ENCODE measurements at places on chromosomes 1 and 21. TPM values are rescaled to one million over a fixed set of nuclear protein-coding genes. Genes with fewer than 3 reads are reported as not detected.
A peak's percentile ranks its signal among the peaks of the same experiment; 100 is the strongest.

CLCA2 gene
- total RNA-seq, result 4.1 TPM

RALGPS2 gene
- total RNA-seq, result 27.2 TPM

LMOD1 gene
- total RNA-seq, result 27.5 TPM

SERPINC1 gene
- total RNA-seq, result not detected

CELF3 gene
- total RNA-seq, result 1.2 TPM

- H3K27me3 ChIP-seq, result no peaks in the 10 kb centered on the region
- peaks cover 12% of the 10 kb centered on the region for H3K4me1 ChIP-seq
- no peak overlapping the region for H3K4me3 ChIP-seq
- H3K27ac ChIP-seq, result no peak overlapping the region
- peaks cover 12% of the 10 kb centered on the region for H3K36me3 ChIP-seq
Observed at GRCh38 chr1:205270764-205271163, 43.0 kb downstream of the TMCC2 start.

DNA sequence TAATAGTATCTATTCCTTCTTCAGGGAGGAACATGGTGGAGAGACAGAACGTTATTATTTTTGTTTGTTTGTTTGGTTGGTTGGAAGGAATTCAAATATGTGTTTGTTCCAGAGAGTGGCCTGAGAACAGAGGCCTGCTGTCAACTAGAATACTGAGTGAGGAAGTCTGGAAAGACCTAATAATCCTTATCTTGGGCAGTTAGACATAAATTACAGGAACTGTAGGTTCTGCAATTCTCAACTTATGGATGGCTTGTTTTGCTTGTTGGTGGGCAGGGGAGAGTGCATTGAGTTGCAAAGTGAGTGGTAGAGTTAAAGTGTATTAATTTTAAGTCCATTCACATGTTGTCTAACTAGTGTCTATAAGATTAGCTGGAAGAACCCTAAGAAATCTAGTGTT is 197.6 kb downstream of the BACH1 start:
- no peaks in the 10 kb centered on the region for H3K36me3 ChIP-seq
- no peaks in the 10 kb centered on the region for H3K4me1 ChIP-seq
- H3K4me3 ChIP-seq, result no peak overlapping the region
- no peak overlapping the region for H3K27ac ChIP-seq
- H3K27me3 ChIP-seq, result no peaks in the 10 kb centered on the region
- DNase-seq, result no peak

- DNase-seq, result no peak
- no peak overlapping the region for H3K27ac ChIP-seq
- H3K27me3 ChIP-seq, result no peaks in the 10 kb centered on the region
Observed at GRCh38 chr1:115237507-115237906, 100.5 kb downstream of the NGF start.

DNA sequence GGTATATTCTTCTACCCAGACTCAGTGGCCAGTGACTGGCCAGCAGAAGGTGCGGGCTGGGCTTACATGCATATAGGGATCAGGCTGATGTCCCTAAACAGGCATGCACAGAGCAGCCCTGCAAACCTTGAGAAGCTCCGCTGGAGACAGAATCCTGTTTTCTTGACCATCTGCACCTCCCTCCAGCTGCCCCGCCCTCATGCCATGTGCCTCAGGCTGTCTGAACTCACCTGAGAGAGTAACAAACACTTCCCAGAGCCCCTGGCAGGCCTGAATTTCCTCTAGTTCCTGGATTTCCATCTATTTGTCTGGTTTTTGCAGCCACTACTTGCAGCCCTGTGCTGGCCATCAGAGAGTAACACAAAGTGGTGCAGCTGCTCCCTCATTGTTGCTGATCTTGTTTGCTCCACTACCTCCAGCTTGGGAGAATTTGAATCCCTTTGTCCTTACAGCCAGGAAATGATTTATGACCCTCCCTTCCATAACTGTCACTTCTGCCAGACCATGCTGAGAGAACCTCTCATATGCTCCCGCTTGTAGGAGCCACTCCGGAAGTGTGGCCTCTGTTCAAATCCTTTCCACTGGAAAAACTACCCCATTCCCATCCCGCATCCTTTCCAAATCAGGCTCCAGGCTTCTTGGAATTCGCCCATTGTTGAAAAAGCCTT is 113.6 kb downstream of the NMNAT2 start:
- peak overlapping the region; percentile 74 for H3K27ac ChIP-seq
- no peaks in the 10 kb centered on the region for H3K36me3 ChIP-seq
- peaks cover 5% of the 10 kb centered on the region for H3K4me1 ChIP-seq
- no peak for DNase-seq

GRCh38 chr1:159945483-159946241 is at the start of gene IGSF9:
IGSF9 (minus strand) TSS chr1:159945613; CDS start chr1:159943454, 2,159 bp downstream.
- peak within 1 kb of the TSS; percentile 55 for H3K27ac ChIP-seq
- H3K27me3 ChIP-seq, result peaks cover 3% of the 10 kb centered on the region
- peaks cover 40% of the 10 kb centered on the region for H3K4me1 ChIP-seq
- DNase-seq, result peak; percentile 97

GRCh38 chr1:111369645-111370044 is 57.9 kb downstream of the OVGP1 start:
- DNase-seq, result no peak
- no peak overlapping the region for H3K4me3 ChIP-seq
- peak overlapping the region; percentile 30 for H3K27ac ChIP-seq
- no peaks in the 10 kb centered on the region for H3K36me3 ChIP-seq

DNA sequence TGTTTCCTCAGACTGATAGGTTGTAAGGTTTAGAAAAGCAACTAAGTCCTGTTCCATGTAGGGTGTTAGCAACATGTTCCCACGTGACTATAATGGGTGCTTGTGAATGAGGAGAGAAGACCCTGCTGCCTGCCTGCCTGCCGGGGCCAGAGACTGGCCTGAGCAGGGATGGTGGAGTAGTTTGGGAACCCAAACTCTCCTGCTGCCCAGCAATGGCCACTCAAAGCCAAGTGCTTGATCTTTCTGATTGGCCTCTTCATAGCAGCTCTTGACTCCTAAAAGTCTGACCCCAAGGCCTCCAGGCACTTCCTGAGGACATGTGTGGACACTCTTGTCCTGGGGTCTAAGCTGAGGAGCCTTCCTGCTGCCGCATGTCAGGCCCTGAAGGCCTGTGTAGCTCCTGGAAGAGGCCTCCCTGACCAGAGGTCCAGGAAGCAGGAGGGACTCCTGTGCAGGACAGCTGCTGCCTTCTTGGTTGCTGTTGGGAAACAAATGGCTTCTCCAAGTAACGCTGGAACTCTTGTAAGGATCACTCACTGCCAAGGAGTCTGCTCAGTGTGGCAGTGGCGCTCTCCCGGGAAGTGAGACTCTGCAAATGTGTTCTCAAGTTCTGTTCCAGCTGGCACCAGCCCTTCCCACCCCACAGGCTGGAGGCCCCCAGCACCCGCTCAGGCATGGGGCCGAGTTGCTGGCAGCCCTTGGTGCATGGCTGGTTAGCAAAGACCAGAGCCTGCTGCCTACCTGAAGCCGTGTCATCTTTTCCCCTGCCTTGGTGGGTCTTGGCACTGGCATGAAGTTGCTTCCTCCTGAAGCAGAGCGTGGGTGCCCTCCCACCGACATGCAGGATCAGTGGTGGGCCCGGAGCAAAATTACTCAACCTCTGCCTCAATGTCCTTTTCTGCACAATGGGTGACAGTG is 35.5 kb downstream of the MAN1C1 start:
- H3K4me1 ChIP-seq, result peaks cover 43% of the 10 kb centered on the region
- no peak overlapping the region for H3K4me3 ChIP-seq
- no peaks in the 10 kb centered on the region for H3K36me3 ChIP-seq
- H3K27me3 ChIP-seq, result no peaks in the 10 kb centered on the region
- no peak overlapping the region for H3K27ac ChIP-seq

- peaks cover 7% of the 10 kb centered on the region for H3K4me1 ChIP-seq
- peaks cover 18% of the 10 kb centered on the region for H3K36me3 ChIP-seq
- DNase-seq, result no peak
- no peak overlapping the region for H3K27ac ChIP-seq
Observed at GRCh38 chr1:204574865-204575163, 58.6 kb downstream of the MDM4 start.

GRCh38 chr1:78526496-78526895 is 35.7 kb downstream of the PTGFR start:
- no peak overlapping the region for H3K4me3 ChIP-seq
- H3K36me3 ChIP-seq, result no peaks in the 10 kb centered on the region
- H3K4me1 ChIP-seq, result no peaks in the 10 kb centered on the region
- H3K27me3 ChIP-seq, result no peaks in the 10 kb centered on the region
- H3K27ac ChIP-seq, result no peak overlapping the region
- no peak for DNase-seq

GRCh38 chr1:209769971-209770370 is 14.1 kb downstream of the TRAF3IP3 start:
- no peak for DNase-seq
- no peaks in the 10 kb centered on the region for H3K27me3 ChIP-seq
- H3K36me3 ChIP-seq, result no peaks in the 10 kb centered on the region
- peaks cover 55% of the 10 kb centered on the region for H3K4me1 ChIP-seq
- H3K4me3 ChIP-seq, result peak overlapping the region; percentile 38

- no peaks in the 10 kb centered on the region for H3K27me3 ChIP-seq
- H3K27ac ChIP-seq, result no peak overlapping the region
- peaks cover 7% of the 10 kb centered on the region for H3K4me1 ChIP-seq
- no peaks in the 10 kb centered on the region for H3K36me3 ChIP-seq
Observed at GRCh38 chr1:186079084-186079684, 295.9 kb downstream of the TPR start.

DNA sequence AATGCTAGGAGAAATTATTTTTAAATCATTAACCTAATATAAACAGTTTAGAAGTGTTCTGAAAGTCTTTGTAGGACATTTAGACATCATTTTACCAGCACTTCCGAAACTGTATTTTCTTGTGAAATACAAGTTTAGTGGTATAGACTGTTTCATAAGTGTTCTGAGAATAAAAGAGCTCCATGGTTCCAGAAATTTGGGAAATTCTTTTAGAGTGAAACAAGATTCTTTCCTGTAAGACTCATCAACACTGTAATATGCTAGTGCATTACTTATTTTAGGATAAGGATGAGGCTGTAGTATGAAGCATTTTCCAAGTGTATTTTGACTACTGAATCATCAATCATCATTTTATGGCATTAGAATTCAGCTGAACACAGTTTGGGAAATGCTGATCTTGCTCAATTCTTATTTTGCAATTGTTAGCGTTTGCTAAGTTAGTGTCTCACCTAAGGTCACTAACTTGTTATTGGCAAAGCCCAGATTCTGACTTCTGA is 73.4 kb downstream of the CEP350 start:
- DNase-seq, result no peak
- no peaks in the 10 kb centered on the region for H3K27me3 ChIP-seq
- H3K4me3 ChIP-seq, result no peak overlapping the region
- peak overlapping the region; percentile 22 for H3K27ac ChIP-seq
- H3K36me3 ChIP-seq, result peaks cover 9% of the 10 kb centered on the region

- no peaks in the 10 kb centered on the region for H3K36me3 ChIP-seq
- H3K27ac ChIP-seq, result peak overlapping the region; percentile 14
- no peak for DNase-seq
- H3K4me3 ChIP-seq, result peak overlapping the region; percentile 92
- no peaks in the 10 kb centered on the region for H3K27me3 ChIP-seq
Observed at GRCh38 chr1:231037585-231038517, 2.2 kb downstream of the FAM89A start.

- H3K36me3 ChIP-seq, result no peaks in the 10 kb centered on the region
- DNase-seq, result no peak
- peak overlapping the region; percentile 44 for H3K4me3 ChIP-seq
- H3K27ac ChIP-seq, result peak overlapping the region; percentile 48
Observed at GRCh38 chr1:165375623-165376022, 19.1 kb upstream of the LMX1A start.

- no peak overlapping the region for H3K27ac ChIP-seq
- no peaks in the 10 kb centered on the region for H3K27me3 ChIP-seq
- DNase-seq, result no peak
Observed at GRCh38 chr21:26194326-26194725, 23.8 kb upstream of the APP start.
